ENCODE measurements at places on chromosomes 1 and 21. TPM values are rescaled to one million over a fixed set of nuclear protein-coding genes. Genes with fewer than 3 reads are reported as not detected.

The CDK18 gene
- 27.0 TPM for total RNA-seq

The LINGO4 gene
- 0.98 TPM for total RNA-seq

The RHD gene
- total RNA-seq = not detected

DNA sequence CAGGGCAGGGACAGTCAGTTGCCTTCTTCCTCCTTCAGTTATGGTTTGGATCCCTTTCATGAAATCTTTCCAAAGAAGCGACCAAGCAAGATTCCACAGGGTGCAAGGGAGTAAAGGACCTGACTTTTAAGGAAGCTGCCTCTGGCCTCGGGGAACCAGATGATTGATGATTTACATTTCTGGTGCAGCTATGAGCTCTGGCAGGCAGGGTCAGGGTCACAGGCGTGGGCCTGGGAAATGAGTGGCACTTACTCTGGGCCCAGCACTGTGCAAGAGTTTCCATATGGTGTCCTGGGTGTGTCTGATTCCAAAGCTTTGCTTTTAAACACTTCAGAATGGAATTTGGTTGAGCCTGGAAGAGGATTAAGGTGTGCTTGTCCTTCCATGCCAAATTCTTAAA, 7.2 kb upstream of the CRABP2 start:
- DNase-seq = no peak

DNA sequence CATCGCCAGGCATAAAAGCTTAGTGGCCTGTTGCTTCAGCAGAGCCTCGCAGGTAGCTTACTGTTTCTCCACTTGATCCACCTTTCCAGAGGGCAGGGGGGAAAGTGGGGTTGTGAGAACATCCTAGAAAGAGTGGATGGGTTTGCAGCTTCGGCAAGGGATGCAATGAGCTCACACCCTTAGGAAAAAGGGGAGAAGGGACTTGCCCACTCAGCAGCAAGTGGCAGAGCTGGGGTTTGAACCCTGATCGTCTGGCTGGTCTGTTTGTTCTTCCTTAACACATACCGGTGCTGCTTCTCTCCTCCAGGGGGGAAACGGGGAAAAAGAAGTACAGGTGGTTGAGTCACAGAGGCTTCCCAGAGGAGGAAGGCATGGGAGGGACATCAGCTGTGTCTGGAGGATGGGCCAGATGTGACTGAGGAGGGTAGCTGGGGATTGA, 1.0 kb downstream of the TMEM201 start:
- no peak for DNase-seq

GRCh38 chr1:18919197-18919905, 17.0 kb upstream of the ALDH4A1 start:
- DNase-seq = no peak

DNA sequence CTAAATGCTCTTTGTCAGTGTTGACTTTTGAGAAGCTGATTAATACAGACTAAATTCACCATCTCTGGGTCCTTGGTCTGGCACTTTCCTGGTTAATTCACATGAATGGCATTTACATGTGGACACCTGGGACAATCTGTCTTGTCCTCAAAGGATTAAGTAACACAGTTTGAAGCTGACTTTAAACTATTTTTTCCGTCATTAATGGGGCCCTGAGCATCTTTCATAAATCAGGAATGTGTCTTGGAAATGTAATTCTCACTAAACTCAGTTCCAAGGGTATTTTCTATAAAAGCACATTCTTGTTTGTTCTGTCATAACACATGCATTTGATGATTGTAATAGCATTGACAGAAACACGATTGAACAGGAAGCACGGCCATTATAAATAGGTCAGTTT, 26.7 kb upstream of the NBL1 start:
- no peak for DNase-seq

Data from vagina (tissue), 2 donors.